ENCODE measurements at places on chromosomes 4 and X. TPM values are rescaled to one million over a fixed set of nuclear protein-coding genes. Genes with fewer than 3 reads are reported as not detected.
A peak's percentile ranks its signal among the peaks of the same experiment; 100 is the strongest.

GRCh38 chr4:6271701-6272465 lies 2.2 kb downstream of the WFS1 start:
- DNase-seq, result peak; percentile 63

DNA sequence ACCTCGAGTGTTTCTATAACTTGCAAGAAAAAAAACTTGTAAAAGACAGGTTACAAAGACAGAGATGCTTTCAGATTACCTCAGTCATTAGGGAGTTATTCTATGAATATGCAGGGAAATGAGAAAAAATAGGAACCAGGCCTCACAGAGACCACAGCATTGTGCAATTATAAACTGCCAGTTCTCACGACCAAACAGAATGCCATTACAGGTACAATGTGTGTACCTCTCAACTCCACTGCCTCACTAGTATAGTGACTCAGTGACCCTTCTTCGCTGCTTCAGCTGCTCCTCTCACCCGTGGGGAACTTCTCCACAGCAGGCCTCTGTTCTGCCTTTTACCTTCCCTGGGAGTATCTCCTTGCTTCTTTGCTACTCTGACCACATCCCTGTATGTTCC lies 2.3 kb upstream of the HTATSF1 start:
- DNase-seq, result no peak

GRCh38 chr4:110733901-110734300 lies 111.0 kb upstream of the PITX2 start:
- DNase-seq, result no peak

GRCh38 chr4:83178029-83178428 lies 63.5 kb upstream of the PLAC8 start:
- DNase-seq, result no peak

- no peak for DNase-seq
Measured at GRCh38 chr4:127631420-127631819, 1.3 kb upstream of the INTU start.

GRCh38 chrX:30253257-30253656 lies 6.3 kb downstream of the MAGEB1 start:
- no peak for DNase-seq

The PLP1 gene
- total RNA-seq, result 0.78 TPM

The STBD1 gene
- total RNA-seq, result 6.6 TPM

Measured in body of pancreas (tissue), 4 donors.